ENCODE measurements at places on chromosomes 5 and 9. TPM values are rescaled to one million over a fixed set of nuclear protein-coding genes. Genes with fewer than 3 reads are reported as not detected.

Gene FGF1
- total RNA-seq: 9.6 TPM

Gene SPINK7
- total RNA-seq: not detected

Gene SARDH
- 9.6 TPM for total RNA-seq

Gene GABRA6
- total RNA-seq: not detected

Gene SLC1A3
- 2.1 TPM for total RNA-seq

Gene GHR
- total RNA-seq: 2.8 TPM

Gene BTNL8
- not detected for total RNA-seq

Gene SEMA5A
- 44.3 TPM for total RNA-seq

Gene IGFBPL1
- total RNA-seq: under 0.01 TPM
